Activated CD4-positive, alpha-beta T cell treated with anti-CD3 and anti-CD28 coated beads, Interleukin-2, amount 50 U/mL, for 4 hours (primary cell): ENCODE measurements at places on chromosomes 5 and 9.

DNA sequence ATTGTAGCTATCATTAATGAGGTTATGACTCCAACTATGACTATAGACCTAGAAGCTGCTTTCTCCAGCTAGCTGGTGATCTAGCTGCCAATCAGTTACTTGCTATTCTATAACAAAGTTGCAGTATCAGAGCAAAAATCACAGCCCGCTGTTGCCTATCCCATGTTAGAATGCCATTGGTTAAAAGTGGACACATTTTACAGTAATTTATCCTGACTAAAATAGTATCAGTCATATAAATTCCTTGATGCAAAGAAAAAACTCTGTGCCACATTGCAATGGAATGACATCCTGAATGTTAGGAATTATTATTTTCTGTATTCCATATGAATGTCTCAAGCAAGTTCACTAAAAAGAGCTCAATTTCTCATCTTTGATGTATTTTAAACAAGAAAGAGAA lies 626.5 kb downstream of the PDE4D start:
- DNase-seq: no peak

- no peak for DNase-seq
Observed at GRCh38 chr5:65718576-65719310, 3.2 kb downstream of the SGTB start.

- DNase-seq: no peak
Observed at GRCh38 chr9:128393970-128394369, 22.8 kb downstream of the URM1 start.

- no peak for DNase-seq
Observed at GRCh38 chr5:136337788-136338187, 27.6 kb downstream of the TRPC7 start.

DNA sequence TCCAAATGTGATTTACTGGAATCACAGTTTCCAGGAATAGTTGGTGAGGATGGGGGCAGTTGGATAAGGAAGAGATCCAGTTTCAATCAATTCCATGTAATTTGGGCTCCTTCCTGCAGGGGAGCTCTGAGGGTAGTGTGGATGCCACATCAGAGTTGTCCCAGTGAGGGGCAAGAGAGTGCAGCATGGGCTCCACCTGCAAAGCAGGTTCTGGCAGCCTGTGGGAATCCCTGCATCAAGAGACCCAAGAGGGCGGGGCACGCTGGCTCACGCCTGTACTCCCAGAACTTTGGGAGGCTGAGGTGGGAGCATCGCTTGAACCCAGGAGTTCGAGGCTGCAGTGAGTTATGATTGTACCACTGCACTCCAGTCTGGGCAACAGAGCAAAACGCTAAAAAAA lies 188.5 kb downstream of the CACNA1B start:
- DNase-seq: no peak

DNA sequence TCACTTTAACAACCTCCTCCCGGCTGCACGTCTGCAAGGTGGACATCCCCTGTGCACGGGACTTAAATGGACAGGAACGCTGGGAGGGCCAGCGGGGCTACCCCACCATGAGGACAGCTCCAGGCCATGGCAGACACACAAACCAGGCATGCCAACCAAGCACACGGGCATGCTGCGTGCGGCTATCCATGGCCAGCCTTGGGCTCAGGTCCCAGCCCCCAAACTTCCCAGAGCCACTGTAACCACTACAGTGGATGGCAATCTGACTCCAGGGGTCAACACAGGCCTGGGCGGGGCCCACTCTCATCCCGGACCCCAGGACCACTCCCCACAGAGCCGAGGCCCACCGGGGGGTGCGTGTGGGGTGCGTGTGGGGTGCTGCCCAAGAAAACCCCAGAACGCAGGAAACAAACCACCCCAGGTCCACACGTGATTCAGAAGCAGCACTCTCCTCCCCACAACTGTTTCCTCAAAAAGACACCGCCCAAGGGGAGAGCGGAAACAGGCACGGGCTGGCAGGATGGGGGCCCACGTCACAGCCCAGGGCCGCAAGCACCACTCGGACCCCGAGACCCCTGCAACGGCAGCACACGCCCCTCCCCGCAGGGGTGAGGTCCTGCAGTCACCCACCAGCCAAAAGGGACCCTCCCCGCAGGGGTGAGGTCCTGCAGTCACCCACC lies 7.4 kb downstream of the SLC12A7 start:
- no peak for DNase-seq
